ENCODE measurements at places on chromosomes 6 and 20.

DNA sequence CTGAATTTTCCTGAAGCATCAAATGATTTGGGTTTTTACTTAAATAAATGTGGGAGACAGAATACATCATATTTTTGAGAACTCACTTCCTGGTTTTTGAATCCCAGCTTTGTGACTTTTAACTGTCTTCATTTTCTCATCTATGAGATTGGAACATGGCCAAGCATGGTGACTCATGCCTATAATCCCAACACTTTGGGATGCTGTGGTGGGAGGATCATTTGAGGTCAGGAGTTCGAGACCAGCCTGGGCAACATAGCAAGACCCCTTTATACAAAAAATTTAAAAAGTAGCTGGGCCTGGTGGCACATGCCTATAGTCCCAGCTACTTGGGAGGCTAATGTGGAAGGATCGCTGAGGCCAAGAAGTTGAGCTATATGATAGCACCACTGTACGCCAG, 122.3 kb downstream of the QKI start:
- no peak for DNase-seq

DNA sequence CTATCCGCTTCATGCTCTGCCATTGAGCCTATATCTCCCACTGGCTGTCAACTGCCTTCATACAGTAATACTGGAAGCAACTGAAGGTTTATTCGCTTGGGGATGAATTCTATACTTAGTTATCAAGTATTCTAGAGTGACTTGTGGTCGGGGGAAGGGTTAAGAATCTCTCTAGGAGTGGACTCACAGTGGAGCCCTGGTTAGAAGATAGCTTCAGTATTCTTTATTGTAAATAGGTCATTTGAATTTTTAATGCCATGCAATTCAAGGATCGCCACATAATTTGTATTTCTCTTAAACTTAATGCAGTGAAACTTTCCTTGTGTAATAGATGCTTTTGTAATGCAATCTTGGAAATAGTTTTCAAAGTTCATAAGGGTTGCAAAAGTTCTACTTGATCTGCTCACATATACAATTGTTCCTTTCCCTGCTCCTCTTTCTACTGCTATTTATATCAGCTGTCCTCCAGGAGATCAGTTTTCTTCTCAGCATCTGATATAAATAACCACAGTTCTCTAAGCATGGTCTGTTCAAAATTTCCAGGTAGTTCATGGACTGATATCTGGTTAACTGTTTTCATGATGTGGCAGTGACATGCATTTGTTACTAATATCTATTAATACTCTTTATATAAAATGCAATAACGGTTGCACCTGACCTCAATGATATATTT, 120.3 kb downstream of the KCNQ5 start:
- no peak for DNase-seq

DNA sequence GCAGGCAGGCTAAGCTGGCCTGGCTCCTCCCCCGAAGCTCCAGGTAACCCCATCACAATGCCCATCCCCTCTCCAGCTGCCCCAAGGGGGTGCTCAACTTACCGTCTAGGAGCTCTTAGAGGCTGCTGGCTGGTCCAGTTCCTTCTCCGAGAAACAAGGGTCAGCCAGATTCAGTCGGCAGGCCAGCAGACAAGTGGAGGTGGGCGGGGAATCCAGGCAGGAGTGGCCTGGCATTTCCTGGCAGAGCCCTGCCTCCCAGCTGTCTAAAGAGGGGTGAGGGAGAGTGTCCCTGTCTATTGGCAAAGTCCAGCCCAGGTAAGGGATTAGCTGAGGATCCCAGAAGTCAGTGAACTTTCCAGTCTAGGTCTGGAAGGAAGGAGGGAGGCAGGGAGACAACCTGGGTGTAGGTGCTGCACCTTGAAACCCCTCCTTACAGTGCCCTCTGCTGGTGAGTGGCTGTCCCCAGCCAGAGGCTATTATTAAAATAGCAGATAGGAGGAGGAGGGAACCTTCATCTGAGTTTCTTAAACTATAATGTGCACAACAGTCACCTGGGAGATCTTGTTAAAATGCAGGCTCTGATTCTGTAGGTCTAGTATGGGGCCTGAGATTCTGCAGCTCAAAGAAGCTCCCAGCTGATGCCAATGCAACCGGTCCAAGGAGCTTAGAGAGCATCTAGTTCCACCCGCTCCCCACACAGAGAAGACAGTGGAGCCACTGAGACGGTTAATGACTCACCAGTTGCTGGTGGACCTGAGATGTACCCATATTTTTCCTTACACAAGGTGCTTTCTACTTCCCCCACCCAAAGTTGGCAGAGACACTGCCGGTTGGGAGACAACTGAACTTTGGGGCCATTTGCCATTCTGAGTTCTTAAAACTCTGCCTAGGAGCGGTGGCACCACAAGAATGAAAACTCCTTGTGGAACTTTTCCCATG, at the start of gene UNC5CL:
Gene UNC5CL, minus strand, starts transcription at position 162 of the 939 bp plus-strand sequence. CDS start 4,147 bp downstream, outside the sequence.
- peak; percentile 69 for DNase-seq

- peak; percentile 18 for DNase-seq
These were observed 47.6 kb downstream of the ARHGAP18 start for GRCh38 chr6:129662406-129662766.

GRCh38 chr6:68307301-68307700, 327.8 kb upstream of the ADGRB3 start:
- DNase-seq, result no peak

GRCh38 chr20:64205611-64206026, 41.4 kb downstream of the MYT1 start:
- no peak for DNase-seq

- DNase-seq, result no peak
These were observed 169.7 kb upstream of the GGTLC1 start for GRCh38 chr20:24158281-24158680.

Measured in activated CD4-positive, alpha-beta T cell treated with anti-CD3 and anti-CD28 coated beads, Interleukin-2, Interleukin-6, amounts not matched to agents 100 ng/mL and 50 ng/mL, durations not matched to agents 16 hours and 8 hours (primary cell).